Activated CD4-positive, alpha-beta T cell treated with anti-CD3 and anti-CD28 coated beads for 4 hours (primary cell): ENCODE measurements at places on chromosomes 2 and 18.

GRCh38 chr2:58553937-58554336 is 312.8 kb upstream of the FANCL start:
- no peak for DNase-seq

DNA sequence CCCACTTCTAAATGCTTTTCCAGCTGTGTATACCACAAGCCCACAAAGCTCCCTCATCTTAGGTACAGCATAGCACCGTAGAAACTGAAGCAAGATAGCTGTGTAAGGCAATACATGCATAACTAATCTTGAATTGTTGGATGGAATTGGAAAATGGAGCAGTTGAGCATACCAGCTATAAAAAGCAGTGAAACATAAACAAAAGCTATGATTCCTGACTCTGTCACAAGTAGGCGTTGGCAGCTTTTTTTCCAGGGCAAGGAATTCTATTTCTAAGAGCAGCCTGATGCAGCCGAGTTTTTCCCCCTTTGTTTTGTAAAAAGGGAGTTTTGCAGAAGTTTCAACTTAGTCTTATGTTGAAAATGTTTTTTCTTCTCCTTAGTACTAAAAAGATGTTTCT is 32.4 kb downstream of the MOGAT1 start:
- no peak for DNase-seq

DNA sequence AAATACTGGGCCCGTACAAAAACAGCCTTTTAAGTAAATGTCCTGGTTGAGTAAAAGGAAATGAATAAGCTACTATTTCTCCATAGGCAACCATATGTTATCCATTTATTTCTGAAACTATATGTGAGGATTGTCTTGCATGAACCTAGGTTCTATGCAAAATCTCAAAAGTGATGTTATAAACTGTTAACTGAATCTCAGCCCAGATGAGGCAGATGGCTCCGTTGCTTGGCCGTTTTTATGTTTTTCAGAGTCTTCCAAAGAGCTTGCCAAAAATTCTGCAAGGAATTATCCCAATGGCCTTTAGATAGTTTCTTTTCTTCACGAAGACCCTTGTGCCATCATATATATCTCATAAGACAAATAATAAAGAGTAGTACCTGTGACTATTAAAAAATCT is 1669.5 kb upstream of the DDX18 start:
- DNase-seq, result no peak

- no peak for DNase-seq
These were observed 167.0 kb upstream of the TPO start for GRCh38 chr2:1246239-1246638.

DNA sequence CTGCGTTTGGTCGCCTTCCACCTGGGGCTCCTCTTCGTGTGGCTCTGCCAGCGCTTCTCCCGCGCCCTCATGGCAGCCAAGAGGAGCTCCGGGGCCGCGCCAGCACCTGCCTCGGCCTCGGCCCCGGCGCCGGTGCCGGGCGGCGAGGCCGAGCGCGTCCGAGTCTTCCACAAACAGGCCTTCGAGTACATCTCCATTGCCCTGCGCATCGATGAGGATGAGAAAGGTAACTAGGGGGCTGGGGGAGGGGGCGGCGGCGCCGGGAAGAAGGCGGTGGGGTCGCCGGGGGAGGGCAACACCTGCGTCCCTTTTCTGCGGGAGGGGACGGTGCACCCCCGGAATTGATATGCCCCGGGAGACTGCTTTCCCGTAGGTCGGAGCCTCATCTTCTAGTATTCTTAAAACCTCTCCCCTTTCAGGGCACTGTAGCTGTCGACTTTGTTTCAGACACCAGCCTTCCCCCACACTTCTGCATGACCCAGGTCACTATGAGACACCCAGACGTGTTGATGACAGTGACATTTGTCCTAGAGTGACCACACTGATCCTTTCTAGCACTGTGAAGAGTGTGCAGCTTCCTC is 755 bp downstream of the SPAST start:
- no peak for DNase-seq

DNA sequence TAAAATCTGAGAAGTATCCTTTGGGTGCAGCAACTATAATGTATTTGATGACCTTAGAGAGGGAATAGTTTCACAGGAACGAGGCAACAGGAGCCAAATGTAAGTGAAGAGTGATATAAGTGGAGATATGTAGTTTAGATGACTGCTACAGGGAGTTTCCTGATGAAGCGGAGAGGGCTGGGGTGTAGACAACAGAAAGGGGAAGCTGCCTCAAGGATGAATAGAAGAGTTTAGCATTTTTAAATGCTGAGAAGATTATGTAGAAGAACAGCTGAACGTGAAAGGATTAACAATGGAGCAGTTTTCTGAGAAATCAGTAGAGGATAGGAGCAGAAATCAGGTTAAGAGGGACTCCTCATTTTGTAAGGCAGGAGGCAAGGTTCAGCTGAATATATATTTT is 133.3 kb downstream of the LCLAT1 start:
- no peak for DNase-seq

- DNase-seq, result peak; percentile 42
These were observed 98.7 kb downstream of the ANKRD44 start for GRCh38 chr2:197211881-197212342.

- DNase-seq, result no peak
These were observed 22.0 kb downstream of the RELCH start for GRCh38 chr18:62209046-62209445.

GRCh38 chr2:88561646-88562388 is 65.4 kb downstream of the EIF2AK3 start:
- DNase-seq, result no peak

DNA sequence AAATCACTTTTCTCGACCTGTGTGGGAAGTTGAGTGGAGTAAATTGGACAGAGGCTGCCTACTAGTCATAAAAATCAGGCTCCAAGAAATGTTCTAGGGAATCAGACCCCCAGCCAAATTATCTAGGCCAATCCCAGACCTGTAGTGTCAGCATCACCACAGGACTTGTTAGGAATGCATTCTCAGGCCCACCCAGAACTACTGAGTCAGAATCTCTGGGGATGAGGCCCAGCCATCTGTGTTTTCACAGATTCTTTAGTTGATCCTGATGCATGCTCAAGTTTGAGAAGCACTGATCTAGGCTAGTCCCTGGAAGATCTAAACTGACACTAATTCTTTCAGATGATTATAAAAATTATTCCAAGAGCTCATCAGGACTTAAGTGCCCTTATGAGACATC is 434.0 kb upstream of the MEIS1 start:
- no peak for DNase-seq

DNA sequence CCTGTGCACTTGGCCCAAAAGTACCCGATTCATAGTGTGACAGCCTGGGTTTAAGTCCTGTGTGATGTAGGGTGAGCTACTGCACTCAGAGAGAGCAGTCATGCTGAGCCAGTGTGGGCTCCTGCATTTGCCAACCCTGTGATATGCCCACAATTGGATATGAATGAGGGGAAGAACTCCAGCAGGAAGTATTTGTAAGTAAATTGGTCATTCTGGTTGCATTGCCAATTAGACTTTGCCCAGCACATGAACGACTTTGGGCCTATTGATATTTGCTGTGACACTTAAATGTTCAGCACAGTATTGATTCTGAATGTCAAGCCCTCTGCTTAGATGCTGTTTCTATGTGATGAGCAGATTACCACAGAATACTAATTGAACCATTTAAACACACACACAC is 570.9 kb downstream of the PIK3C3 start:
- DNase-seq, result no peak

- no peak for DNase-seq
These were observed 77.6 kb downstream of the ASB1 start for GRCh38 chr2:238504181-238504931.

GRCh38 chr2:136069773-136070172 is 48.2 kb downstream of the CXCR4 start:
- DNase-seq, result no peak

DNA sequence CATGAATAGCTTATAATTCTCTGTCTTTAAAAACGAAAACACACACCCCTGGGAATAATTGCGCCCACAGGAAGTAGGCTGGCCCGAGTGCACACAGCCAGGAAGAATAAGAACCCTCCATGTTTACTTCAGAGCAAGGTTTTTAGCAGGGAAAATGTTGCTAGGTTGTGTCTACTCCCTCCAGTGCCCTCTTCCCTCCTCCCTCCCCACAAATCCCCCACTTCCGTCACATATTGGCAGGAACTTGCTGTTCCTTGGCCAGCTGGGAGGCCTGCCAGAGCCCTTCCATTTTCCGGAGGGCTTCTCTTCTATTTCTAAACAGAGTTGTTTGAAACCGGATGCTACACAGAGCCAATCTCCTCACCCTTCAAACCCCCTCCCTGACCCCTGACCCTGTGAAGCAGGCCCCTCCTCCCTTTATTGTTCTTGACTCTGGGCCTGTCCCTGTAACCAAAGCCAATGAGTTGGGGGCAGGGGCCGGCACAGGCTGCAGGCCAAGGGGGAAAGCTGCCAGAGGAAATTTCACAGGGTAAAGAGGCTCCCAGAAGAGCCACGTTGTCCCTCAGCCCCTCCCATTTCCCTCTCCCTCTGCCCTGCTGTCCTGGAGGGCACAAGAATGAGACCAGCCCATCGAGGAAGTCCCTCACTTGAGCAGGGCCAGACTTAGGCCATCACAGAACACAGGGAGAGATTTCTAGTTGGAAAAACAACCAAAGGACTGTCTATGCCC is 49.8 kb upstream of the LGALSL start:
- DNase-seq, result no peak

DNA sequence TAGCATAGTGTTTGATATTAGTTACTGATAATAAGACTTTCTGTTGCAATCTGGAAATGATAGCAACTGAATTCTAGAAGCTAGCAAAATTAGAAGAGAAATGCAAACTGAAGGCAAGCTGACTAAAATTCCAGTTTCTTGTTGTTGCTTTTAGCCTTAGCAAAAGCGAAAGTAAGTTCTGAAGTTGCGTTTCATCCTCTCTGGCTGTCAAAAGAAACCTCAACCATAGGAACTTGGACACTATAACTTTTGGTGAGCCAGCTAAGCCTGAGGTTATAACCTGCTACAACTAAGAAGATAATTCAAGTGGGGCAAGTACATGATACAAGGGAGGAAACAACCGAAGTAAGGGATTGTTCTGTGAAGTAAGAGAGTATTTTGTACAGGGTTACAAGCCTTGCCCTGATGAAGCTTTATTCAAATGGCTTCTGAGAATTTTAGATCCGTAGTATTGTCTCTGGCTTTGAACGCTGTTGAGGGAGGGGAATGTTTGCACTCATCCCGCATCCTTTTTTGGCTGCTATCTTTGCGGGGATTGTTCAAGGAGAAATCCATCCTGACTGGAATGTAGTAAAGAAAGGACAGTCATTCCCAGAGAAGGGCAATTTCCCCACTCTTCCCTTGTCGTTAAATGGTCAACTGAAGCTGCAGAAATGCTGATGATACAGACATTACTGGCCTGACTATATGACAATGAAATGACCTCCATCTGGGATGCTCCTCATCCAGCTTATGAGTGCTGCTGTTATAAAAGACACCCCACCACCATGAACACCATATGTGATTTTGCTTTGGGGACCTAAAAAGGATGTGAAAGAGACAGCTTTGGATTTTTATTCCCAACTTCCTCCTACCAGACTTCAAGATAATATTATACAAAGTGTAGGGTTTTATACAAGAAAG is 7.0 kb upstream of the TMX3 start:
- DNase-seq, result no peak

GRCh38 chr2:86703704-86704361 is 16.3 kb upstream of the RMND5A start:
- DNase-seq, result no peak

GRCh38 chr2:73202156-73203054 is at the start of gene NOTO:
TSS of gene NOTO (plus strand) at chr2:73202574. CDS start at chr2:73202667, 93 bp downstream.
- DNase-seq, result no peak

GRCh38 chr2:100818606-100819369 is 1.2 kb upstream of the NPAS2 start:
- no peak for DNase-seq

DNA sequence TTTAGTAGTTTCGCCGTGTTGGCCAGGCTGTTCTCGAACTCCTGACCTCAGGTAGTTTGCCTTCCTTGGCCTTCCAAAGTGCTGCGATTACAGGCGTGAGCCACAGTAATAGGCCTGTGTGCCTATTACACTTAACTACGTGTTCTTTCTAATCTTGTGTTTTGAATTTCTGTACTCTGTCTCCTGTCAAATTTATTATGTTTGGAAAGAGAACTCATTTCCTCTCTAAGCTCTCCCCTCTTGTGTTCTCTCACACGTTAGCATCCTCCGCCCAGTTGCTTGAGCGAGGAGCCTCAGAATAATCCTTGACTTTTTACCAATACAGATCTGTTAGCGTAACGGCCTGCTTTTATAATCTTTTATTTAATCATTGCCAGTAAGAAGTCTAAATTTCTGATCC is 3.7 kb downstream of the ATG16L1 start:
- DNase-seq, result no peak

DNA sequence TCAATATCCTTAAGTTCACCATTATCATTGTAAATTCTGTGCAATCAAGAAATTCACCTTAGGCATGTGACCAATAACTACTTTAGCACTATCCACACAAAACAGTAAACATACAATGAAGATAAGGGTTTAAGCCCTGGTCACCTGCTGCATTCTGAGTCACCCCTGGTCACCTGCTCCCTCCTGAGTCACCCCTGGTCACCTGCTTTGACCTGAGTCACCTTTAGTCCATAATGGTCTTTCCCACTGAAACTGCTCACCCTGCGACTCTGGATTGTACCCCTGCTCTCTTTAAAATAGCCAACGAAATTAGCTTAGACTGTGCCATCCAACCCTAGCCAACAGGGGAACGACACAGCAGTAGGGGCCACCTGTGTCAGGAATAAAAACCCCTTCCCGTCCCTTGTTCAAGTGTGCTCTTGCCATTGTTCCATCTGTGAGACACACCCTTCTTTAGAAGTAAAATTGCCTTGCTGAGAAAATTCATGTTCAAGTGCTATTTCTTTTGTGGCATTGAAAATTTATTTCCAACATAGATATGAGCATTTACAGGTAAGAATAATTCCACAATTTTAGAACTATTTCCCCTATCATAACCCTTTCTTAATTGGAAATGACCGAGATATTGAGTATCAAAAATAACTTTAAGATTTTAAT is 902.8 kb downstream of the DSC3 start:
- no peak for DNase-seq

DNA sequence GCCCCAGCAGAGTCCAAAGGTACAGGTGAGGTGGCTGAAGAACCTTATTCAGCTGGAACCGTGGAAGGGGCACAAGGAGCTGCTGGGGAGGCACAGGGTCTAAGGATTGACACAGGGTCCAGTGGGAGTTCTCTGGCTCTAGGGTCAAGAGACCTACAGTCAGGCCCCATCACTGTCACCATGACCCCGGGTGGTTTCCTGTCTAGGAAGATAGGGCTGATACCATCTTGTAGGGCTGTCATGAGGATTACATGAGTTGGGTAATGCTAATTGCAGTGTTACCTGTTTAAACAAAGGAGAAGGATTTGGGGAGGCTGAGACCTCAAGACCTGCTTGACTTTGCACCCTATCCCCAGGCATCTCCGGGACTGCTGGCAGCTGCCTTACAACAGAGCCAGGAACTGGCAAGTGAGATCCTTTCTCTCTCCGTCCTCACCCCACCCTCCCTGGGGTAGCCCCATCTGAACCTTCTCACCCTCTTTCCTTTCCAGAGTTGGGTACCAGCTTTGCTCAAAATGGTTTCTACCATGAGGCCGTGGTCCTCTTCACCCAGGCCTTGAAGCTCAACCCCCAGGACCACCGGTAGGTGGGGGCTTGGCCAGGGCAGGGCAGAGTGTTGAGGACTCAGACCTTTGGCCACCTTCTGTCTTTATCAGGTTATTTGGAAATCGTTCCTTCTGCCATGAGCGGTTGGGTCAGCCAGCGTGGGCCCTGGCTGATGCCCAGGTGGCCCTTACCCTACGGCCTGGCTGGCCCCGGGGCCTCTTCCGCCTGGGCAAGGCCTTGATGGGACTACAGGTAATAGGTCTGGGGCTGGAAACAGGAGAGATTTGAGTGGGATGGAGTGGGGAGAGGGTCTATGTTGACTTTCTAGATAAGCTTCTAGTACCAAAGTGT is 7.5 kb downstream of the LBX2 start:
- no peak for DNase-seq

GRCh38 chr2:46025676-46026075 is 271.5 kb upstream of the EPAS1 start:
- no peak for DNase-seq
